ENCODE measurements at places on chromosomes 2 and 18.

DNA sequence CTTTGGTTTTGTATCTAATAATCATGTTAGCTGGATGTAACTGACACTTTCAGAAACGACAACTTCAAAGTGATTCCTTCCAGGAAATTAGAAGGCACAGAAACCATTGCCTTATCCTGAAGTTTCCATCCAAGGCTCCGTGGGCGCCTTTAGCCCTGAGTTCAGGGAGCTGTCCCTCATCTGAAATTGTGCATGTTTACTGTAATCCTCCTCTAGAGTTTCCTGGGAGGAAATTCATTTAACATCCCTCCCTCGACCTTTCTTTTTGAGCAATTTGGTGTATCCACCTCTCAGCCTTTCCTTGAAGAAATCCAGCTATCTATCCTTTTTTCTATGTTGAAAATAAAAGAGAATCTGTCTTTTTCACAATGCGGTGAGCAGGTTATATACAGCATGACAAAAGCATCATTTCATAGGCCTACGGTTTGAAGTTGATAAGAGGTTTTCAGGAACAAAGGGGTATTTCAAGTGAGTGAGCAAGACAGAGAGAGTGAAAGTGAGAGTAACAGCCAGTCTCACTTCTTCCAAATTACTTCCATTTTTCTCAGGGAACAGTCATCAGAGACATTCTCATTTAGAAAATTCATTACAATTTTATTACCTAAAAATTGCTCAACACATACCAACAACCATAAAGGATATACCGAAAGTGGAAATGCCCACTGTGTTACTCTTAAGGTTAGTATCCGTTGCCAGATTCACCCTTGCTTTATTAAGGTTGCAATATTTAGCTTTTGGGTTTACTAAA is 167.3 kb downstream of the MREG start:
- DNase-seq: no peak

DNA sequence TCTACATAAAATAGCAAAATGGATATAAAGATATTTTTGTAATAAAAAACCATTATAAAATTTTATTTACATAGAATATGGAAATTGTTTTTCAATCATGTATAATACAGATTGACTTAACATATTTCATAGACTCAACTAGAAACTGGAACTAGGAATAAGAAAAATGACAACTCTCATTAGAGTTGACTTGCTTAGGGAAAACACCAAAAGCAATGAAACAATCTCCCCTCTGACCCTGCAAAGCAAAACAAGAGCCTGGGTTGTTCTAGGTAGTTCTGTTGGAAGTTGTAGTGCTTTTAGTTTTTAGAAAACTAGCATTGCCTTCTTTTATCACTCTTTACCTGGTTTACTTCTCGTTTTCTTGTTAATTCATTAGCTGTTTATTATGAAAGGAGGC is 32.2 kb upstream of the MTIF2 start:
- no peak for DNase-seq

GRCh38 chr2:98900721-98901120 is 35.3 kb downstream of the CRACDL start:
- DNase-seq: no peak

DNA sequence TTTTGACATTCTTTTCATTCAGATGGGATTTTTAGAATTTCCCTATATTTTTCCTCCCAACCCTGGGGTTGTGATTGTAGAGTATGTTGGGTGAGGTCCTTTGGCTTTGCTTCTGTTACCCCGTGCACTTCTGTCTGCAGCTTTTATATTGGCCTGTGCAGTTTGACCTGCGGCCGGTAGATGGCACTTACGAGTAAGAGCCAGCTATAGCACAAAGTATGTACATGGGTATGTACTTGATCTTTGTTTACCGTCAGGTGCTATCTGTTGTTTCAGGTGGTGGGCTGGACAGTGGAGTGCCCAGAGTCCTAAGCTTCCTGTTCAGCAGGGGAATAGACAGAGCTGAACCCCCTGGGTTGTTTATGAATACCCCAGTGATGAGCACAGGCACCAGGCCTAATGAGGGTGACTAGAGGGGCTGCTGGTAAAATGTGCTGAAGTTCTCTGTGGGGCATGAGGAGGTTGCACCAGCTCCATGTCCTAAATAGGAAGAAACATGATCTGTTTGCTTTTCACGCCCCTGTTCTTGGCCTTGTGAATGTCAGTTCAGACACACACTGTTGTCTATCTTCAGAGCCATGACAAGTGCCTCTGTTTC is 58.9 kb upstream of the THUMPD2 start:
- peak; percentile 7 for DNase-seq

DNA sequence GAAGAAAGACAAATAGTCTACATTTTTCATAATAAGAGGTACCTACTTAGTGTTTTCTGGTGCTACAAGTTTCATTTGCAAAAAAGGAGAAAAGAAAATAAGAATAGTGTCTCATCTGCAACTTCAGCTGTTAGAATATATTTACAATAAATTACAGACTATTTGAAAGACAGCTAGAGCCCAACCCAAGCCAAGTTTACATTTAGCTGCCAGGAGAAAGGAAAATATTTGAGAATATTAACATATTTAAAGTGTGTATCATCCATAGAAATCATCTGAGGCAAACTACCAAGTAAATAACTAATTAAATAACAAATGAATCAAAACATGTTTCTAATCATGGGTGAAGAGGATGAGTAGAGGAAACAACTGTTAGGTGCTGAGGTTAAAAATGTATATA is 209.2 kb upstream of the ZSWIM2 start:
- DNase-seq: no peak

GRCh38 chr2:168814939-168815907 is 12.8 kb downstream of the NOSTRIN start:
- no peak for DNase-seq

DNA sequence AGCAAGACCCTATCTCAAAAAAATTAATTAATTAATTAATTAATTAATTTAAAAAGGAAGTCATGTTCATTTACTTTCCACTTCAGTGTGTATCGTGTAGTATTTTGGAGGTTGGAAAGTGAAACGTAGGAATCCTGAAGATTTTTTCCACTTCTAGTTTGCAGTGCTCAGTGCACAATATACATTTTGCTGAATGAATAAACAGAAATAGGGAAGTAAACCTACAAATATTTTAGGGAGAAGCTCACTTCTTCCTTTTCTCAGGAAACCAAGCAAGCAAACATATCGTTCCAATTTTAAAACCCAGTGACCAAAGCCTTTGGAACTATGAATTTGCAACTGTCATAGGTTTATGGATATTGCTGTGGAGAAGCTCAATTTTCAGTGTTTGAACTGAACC is 27.8 kb downstream of the SLC14A1 start:
- DNase-seq: no peak

- DNase-seq: no peak
These were observed 158.1 kb upstream of the CHAC2 start for GRCh38 chr2:53609551-53609950.

GRCh38 chr2:118980573-118980972 is 38.6 kb downstream of the MARCO start:
- no peak for DNase-seq

- DNase-seq: no peak
These were observed 38.6 kb downstream of the STK25 start for GRCh38 chr2:241469746-241470145.

DNA sequence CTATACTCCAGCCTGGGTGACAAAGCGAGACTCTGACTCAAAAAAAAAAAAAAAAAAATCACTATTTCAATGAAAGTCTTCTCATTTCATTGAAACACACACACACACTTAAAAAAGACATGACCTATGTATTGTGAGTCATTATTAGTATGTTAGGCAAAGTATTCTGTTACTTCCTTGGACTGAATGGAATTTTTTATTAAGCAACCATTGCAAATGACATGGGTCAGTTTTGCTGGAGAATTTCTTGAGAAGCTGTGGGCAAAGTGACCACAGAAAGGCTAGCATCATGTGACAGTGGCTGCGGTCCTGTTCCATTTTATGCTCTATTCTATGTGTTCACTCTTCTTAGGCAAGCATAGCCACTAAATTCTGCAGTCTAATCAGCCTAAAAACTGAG is 695.7 kb downstream of the TDRD15 start:
- DNase-seq: no peak

- DNase-seq: no peak
These were observed 189.2 kb downstream of the NCK2 start for GRCh38 chr2:105933906-105934305.

DNA sequence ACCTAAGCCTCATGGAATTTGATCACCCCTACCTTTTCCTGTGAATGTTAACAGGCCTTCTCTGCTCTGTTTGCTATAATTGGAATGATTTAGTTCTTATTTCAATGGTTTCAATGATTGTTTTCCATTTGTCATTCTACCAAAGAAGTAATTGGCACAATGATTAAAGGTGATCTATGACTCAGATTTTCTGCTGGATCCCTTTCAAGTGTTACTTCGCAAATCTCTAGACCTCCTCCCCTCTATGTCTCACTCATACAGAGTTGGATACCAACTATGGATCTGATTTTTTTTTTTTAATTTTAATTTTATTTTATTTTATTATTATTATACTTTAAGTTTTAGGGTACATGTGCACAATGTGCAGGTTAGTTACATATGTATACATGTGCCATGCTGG is 29.6 kb upstream of the FAM117B start:
- DNase-seq: no peak

- DNase-seq: no peak
These were observed 5.1 kb downstream of the HNMT start for GRCh38 chr2:137969418-137969765.

Measured in immature natural killer cell (primary cell).